Memory B cell (primary cell): ENCODE measurements at places on chromosomes 4 and X.

GRCh38 chr4:41172786-41173185, 41.6 kb downstream of the APBB2 start:
- H3K27me3 ChIP-seq = peaks cover 1% of the 10 kb centered on the region
- DNase-seq = no peak
- H3K36me3 ChIP-seq = no peaks in the 10 kb centered on the region
- H3K27ac ChIP-seq = no peak overlapping the region

- H3K4me3 ChIP-seq = no peak overlapping the region
- DNase-seq = no peak
- H3K36me3 ChIP-seq = no peaks in the 10 kb centered on the region
- H3K4me1 ChIP-seq = peaks cover 5% of the 10 kb centered on the region
- H3K27ac ChIP-seq = no peak overlapping the region
Observed at GRCh38 chr4:163447481-163447880, 26.1 kb downstream of the TKTL2 start.

- H3K27ac ChIP-seq = no peak overlapping the region
- H3K36me3 ChIP-seq = no peaks in the 10 kb centered on the region
- H3K27me3 ChIP-seq = peaks cover 4% of the 10 kb centered on the region
- no peak for DNase-seq
Observed at GRCh38 chrX:37651921-37652452, 33.6 kb upstream of the XK start.

- H3K27ac ChIP-seq = no peak overlapping the region
- DNase-seq = no peak
- no peaks in the 10 kb centered on the region for H3K36me3 ChIP-seq
Observed at GRCh38 chr4:30838331-30838730, 118.2 kb downstream of the PCDH7 start.

DNA sequence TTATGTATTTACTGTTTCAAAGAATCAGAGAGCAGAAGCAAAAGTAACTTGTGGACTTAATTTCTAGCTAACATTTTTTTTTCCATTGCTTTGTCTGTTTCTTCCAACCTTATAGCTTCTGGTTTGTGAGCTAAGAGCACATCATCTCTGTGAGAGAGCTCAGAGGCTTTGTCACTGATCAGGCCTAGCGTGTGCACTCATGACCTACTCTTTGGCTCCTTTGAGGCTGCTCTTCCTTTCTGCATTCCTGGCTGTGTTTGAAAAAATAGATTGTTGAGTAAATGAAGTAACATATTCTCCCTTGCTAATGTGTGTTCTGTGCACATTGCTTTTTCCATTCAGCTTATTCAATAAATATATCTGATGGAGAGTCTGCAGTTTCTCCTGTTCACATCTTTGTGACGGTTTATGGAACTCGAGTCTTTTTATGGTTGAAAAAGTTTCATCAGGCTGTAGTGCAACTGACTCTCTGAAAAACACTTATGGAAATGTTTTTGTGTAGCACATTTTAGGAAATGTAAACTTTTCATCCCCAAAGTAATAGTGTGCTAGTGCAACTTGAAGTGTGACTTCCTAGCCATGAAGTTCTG, 133.0 kb downstream of the RAPGEF2 start:
- H3K4me3 ChIP-seq = no peak overlapping the region
- H3K27me3 ChIP-seq = no peaks in the 10 kb centered on the region
- H3K27ac ChIP-seq = no peak overlapping the region
- DNase-seq = no peak
- H3K36me3 ChIP-seq = peaks cover 2% of the 10 kb centered on the region

- H3K4me3 ChIP-seq = peak overlapping the region; percentile 79
- DNase-seq = no peak
- H3K27ac ChIP-seq = no peak overlapping the region
- H3K27me3 ChIP-seq = peaks cover 24% of the 10 kb centered on the region
Observed at GRCh38 chr4:147733716-147734344, 1.9 kb downstream of the ARHGAP10 start.

DNA sequence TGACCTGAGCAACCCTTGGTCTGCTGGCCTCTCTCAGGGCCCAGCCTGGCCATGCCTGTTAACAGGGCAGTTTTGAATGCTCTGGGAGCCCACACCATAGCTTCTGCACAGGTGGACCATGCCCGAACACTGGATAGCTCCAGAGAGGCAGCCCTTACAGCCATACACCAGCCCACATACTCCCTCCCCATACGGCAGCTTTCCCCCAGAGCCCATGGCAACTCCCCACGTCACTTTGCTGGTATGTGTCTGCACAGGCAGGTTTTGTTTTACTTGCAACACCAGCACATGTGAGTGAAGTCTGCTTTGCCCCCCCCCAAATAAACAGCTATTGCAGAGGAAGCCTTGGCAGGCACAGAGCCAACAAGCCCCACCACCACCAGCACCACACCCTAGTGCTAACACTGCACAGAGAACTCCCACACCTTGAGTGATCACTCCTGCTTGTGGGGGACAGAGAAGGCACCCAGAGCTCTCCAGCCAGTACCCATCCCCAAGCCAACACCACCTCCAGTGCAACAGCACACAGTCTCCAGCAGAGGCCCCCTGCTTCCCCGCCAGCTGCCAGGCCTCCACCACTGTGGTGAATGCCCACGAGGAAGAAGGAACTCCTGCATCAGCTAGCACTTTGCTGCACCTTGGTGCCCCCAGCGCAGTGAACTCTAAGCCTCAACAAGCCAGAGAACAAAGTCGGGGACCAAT, 87.3 kb downstream of the STPG2 start:
- peaks cover 1% of the 10 kb centered on the region for H3K27me3 ChIP-seq
- H3K4me3 ChIP-seq = no peak overlapping the region
- no peak overlapping the region for H3K27ac ChIP-seq

DNA sequence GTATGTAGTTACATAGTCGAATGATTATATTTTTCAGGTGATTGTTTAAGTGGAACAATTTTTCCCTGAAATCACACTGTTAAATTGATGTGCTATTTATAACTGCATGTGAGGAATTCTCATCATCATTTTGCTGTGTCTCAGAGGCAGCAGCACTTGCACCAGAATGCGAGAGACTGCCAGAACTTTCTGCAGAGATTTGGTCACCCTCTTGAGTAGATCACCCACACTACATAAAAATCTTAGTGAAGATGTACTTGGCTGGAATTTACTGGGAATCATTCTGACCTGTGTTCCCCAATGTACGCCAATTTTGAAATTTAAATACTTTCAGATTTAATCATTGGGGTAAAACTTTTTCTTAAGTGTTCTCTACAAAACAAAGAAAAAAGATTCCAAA, 5.4 kb downstream of the UGT2B4 start:
- H3K4me1 ChIP-seq = no peaks in the 10 kb centered on the region
- H3K4me3 ChIP-seq = no peak overlapping the region
- H3K27ac ChIP-seq = no peak overlapping the region
- H3K27me3 ChIP-seq = no peaks in the 10 kb centered on the region
- no peak for DNase-seq
- no peaks in the 10 kb centered on the region for H3K36me3 ChIP-seq

DNA sequence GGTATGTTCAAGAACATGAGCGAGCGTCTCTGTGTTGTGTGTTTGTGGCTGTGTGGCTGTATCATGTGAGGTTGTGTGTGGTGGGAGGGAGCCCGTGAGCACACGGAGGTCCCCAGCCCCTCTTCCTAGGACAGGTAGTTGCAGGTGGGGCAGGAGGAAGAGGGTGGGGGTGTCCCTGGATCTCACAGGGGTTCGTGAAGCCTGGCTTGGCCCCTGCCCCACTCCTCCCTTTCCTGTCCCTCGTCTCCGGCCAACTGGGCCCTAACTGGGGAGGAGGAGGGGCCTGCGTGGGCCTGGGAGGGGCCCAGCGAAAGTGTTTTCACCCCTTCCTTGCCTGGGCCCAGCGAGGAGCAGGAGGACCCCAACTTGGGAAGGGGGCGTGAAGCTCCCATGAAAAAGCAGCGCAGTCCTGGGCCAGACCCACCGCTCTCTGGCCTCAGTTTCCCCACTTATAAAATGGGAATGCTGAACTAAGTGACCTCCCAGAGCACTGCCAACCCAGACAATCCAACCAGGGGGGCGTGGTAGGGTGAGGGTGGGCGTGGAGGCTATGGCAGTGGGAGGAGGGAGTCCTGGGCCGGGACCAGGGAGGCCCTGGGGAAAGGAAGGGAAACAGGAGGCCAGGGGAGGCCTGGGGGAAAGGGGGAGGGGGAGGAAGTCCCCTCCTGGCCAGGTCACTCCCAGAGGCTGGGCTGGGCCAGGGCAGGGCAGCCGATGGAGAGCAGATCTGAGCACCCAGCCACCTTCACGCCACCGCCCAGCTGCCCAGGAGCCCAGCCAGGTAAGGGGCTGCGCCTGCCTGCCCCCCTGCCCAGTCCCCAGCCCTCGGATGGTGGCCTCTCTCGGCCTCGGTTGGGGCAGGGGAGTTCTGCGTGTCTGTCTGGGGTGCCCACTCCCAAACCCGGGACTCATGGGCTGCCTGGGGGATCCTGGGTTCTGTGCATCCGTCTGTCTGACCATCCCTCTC, at the start of gene AVPR2:
Gene AVPR2, plus strand, starts transcription at position 683 of the 967 bp plus-strand sequence. CDS start 473 bp downstream, outside the sequence.
- DNase-seq = no peak
- peaks cover 32% of the 10 kb centered on the region for H3K4me1 ChIP-seq

DNA sequence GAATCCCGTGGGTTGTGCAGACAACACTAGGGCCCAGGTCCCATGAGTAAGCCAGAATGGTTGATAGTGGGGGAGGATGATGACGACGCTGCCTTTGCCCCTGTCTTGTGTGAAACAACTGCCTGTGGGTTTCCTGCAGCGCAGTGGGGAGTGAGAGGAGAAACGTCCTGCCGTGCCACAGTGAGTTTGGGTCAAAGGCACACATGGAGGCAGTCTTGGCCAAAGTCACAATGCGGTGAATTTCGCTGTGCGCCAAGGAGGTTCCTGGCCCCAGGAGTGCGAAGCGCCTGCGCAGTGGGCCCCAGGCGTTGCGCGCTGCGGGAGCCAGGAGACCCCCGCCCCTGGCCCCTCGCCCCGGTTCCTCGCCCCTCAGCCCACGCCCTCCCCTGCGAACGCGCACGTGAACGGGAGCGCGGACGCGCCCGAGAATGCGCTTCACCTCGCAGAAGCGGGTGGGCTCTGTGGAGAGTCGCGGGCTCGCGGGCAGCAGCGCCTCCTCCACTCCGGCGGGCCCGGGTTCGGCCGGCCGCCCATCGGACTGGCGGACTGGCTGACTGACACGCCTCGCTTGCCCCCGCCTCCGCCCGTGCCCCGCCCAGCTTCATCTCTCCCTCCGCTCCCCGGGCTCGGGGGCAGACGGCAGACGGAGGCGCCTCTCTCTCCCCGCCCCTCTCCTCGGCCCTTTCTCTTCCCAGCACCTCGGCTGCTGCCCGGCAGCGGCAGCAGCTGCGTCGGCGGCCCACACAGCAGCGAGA, at the start of gene NUDT10:
Gene NUDT10, plus strand, starts transcription at position 635 of the 755 bp plus-strand sequence. CDS start 144 bp downstream, outside the sequence.
- H3K4me3 ChIP-seq = peak within 1 kb of the TSS; percentile 81
- no peaks in the 10 kb centered on the region for H3K4me1 ChIP-seq
- DNase-seq = peak; percentile 17
- peaks cover under 1% of the 10 kb centered on the region for H3K36me3 ChIP-seq
- peak within 1 kb of the TSS; percentile 56 for H3K27ac ChIP-seq
- H3K27me3 ChIP-seq = peaks cover 1% of the 10 kb centered on the region

- no peak overlapping the region for H3K4me3 ChIP-seq
- no peak overlapping the region for H3K27ac ChIP-seq
- DNase-seq = no peak
Observed at GRCh38 chr4:153409412-153409811, 56.7 kb upstream of the TMEM131L start.

DNA sequence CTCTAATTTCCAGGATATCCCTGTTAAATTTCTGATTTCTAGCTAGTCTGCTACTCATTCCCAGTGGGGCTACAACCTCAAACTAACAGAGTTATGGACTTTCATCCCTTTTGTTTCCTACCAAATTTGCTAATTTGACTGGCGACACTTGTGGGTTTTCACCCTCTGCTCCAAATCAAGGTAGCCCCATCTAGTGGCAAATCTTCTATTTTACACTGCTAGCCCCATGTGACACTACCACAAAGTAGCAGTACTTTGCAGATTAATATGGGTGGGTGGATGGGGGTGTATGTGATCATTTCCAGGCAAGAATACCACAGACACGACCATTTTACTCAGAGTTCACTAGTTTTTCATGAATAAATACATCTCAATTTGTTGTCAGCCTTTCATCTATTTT, 150.3 kb downstream of the MSL3 start:
- DNase-seq = no peak
- no peaks in the 10 kb centered on the region for H3K4me1 ChIP-seq
- no peak overlapping the region for H3K27ac ChIP-seq
- H3K4me3 ChIP-seq = no peak overlapping the region
- H3K27me3 ChIP-seq = peaks cover 4% of the 10 kb centered on the region

DNA sequence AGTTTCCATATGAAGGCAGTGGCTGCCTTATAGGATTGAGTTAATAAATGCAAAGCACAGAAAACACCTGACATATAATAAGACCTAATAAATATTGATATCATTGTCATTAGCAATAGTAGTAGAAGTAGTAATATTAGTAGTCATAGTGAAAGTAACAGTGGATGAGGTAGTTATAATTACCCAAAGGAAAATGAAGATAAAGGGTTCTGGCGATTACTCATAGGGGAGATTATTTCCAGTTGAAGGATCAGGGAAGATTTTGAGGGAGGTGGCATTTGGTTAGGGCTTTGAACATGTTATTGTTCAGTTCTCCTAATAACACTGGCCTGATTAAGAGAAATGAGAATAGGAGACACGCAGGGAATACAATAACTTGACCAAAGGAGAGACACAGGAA, 131.9 kb upstream of the GPRIN3 start:
- DNase-seq = no peak
- H3K4me1 ChIP-seq = peaks cover 7% of the 10 kb centered on the region
- no peaks in the 10 kb centered on the region for H3K27me3 ChIP-seq
- no peaks in the 10 kb centered on the region for H3K36me3 ChIP-seq

- no peak overlapping the region for H3K27ac ChIP-seq
- H3K4me3 ChIP-seq = no peak overlapping the region
- no peaks in the 10 kb centered on the region for H3K36me3 ChIP-seq
- DNase-seq = no peak
- H3K27me3 ChIP-seq = no peaks in the 10 kb centered on the region
Observed at GRCh38 chrX:47797084-47797483, 39.6 kb upstream of the ZNF81 start.

- H3K27ac ChIP-seq = no peak overlapping the region
- no peak for DNase-seq
- no peaks in the 10 kb centered on the region for H3K4me1 ChIP-seq
- no peaks in the 10 kb centered on the region for H3K27me3 ChIP-seq
Observed at GRCh38 chr4:94559351-94559806, 107.6 kb downstream of the PDLIM5 start.

- H3K4me3 ChIP-seq = no peak overlapping the region
- H3K36me3 ChIP-seq = peaks cover 40% of the 10 kb centered on the region
- DNase-seq = no peak
- H3K27me3 ChIP-seq = no peaks in the 10 kb centered on the region
Observed at GRCh38 chr4:140659943-140660700, 91.4 kb upstream of the UCP1 start.
